H7 (cell line): ENCODE measurements at places on chromosomes 2 and 18. TPM values are rescaled to one million over a fixed set of nuclear protein-coding genes. Genes with fewer than 3 reads are reported as not detected.

DPP4 gene
- total RNA-seq, result 1.6 and 4.3 TPM in 2 replicates

DNA sequence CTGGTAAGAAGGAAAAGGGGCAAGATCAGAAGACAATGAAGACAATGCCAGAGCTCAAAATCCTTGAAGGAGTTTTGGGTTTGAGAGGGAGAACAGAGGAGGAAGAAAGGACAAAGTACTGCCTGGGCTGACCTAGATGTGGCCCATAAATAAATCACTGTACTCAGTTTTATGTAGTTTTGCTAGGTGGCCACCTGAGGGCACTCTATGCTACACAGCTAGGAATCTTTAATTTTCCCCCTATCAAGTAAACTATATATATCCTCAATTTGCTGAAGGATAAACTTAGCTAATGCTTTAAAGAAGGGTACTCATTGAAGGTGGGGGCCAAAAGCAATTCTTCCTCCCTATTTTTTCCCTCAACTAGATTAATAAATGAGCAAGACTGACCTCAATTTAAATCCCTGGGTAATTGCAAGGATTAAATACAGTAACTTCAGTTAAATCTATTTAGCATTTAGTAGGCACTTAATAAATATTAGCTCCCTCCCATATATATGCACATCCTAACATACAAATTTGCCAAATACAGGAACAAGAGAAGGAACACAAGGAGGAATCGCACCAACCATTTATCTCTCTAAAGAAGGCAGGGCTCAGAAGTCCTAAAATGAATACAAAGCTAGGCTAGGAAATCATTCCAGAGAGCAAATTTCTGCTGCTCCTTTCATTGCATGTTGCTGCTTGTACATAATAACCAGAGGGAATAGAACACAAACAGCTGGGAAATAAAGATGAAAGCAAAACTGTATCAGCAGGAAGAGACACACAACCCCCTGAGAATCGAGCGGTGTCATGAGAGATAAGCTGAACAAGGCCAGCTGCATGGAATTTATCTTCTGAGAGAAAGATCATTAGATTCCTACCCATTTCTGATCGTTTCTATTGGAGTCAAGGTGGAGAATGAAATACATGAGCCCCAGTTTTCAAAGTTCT lies 540.1 kb downstream of the NRXN1 start:
- peak; percentile 21 for DNase-seq

DNA sequence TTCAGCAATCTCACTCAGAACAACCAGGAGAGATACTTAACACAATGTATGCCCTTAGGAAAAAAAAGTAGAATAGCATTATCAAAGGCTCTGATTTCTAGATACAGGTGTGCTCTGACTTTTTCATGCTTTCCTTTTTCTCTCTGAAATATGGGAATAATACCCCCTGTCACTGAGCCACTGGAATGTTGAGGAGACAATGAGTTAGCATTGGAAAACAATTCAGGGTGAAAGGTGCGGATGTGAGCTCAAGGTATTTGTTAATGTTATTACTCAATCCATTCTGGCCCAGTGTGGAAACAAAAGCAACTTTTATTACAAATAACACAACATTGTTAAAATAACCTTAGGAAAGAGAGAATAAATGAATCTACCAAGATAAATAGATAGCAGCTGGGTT lies 228.0 kb downstream of the IKZF2 start:
- no peak for DNase-seq

- no peak for DNase-seq
Measured at GRCh38 chr2:98085649-98086048, 1.3 kb upstream of the VWA3B start.

- no peak for DNase-seq
Measured at GRCh38 chr2:202436626-202437025, 60.5 kb downstream of the BMPR2 start.

DNA sequence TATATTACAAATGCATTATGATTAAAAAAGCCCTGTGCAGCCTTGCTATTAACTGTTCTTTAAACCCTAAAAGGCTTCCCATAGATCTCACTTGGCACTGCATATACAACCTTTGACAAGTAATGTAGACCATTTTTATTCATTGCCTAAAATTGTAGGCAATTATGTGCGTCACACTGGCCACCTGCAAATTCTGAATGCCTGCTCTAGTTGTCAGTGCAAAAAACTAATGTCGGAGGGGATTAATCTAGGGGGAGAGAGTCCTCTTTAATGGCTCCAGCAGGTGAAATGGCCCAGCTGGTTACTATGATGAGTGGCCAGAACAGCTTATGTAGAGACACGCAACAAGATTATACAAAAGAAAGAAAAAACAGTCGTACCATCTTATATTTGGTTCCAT lies 123.2 kb downstream of the OLA1 start:
- DNase-seq, result no peak

GRCh38 chr18:80258640-80259039 lies 11.3 kb upstream of the PARD6G start:
- DNase-seq, result peak; percentile 11

MAPK4 gene
- 2.2 and 2.7 TPM in 2 replicates for total RNA-seq

- DNase-seq, result no peak
Measured at GRCh38 chr2:3116371-3116770, 261.2 kb downstream of the EIPR1 start.

ANKRD30BL gene
- total RNA-seq, result not detected in 2 replicates
